Activated T-cell treated with anti-CD3 and anti-CD28 coated beads, Interleukin-2, amount 50 U/mL, for 72 hours (primary cell): ENCODE measurements at places on chromosomes 1 and 21.

GRCh38 chr1:42037161-42037560 lies 116.0 kb upstream of the GUCA2B start:
- DNase-seq = no peak

DNA sequence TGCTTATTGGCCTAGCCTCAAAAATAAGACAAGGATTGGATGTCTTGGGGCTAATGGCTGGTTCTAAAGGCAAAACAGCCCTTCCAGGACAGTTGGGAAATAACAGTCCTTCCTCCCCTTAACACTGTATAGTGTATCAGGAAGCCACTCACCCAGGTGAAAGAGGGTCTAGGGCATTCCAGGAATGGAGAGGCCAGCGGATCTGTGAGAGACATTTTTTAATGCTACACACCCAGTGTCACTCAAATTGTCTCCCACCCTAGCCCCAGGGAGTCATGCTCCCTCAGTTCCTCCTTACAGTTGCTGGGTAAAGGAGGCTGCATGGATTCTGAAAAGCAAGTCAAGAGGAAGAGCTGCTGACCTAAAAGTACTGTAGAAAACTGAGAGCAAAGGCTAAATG lies 24.1 kb upstream of the EXO1 start:
- no peak for DNase-seq

DNA sequence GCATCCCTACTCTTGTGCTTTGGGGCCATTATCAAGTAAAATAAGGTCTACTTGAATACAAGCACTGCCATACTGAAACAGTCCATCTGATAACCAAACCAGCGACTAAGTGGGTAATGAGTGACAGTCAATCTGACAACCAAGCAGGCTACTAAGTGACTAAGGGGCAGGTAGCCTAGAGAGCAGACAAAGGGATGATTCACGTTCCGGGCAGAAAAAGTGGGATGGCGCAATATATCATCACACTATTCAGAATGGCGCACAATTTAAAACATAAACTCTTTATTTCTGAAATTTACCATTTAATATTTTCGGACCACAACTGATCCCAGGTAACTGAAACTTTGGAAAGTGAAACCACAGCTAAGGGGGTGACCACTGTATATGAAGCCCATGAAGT lies 17.7 kb downstream of the NGF start:
- DNase-seq = no peak

DNA sequence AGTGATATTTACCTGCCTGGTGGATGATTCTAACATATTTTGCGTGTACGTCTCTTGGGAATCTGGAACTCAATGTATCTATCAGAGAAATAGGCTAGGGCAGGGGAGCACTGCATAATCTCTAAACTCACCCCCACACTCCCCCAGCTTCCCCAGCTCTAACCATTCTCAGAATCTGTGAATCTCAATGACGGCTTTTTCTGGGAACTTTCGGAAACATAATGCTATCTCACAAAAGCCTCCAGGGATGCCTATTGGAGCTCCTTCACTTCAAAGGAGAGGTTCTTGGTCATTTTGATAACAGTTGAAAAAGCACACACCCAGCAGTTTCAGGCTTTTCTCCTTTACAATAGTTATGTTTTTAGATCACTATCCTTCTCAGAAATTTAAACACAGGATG lies 113.8 kb upstream of the MAGI3 start:
- no peak for DNase-seq

GRCh38 chr1:93180723-93181613 lies at the start of gene CCDC18:
Gene CCDC18 (plus strand): TSS chr1:93180724. CDS start chr1:93183362, 2,638 bp downstream.
- DNase-seq = peak; percentile 66

DNA sequence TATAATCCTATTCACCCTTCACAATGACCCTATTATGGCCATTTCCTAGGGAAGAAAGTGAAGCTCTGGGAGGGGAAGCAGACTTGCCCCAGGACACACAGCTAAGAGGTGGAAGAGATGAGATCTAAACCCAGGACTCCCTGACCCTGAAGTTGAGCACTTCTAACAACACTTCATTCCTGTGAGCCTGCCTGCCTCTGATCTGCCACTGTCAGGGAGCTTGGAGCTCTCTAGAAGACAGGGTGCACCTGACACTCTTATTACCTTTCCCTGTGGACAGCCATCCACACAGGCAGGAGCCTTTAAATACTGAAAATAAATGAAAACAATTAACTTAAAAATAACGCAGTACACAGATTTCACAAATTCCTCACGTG lies 599 bp downstream of the MKNK1 start:
- DNase-seq = no peak

- no peak for DNase-seq
Observed at GRCh38 chr1:190416239-190416638, 61.4 kb downstream of the BRINP3 start.

GRCh38 chr1:94486990-94487389 lies 54.6 kb downstream of the F3 start:
- DNase-seq = no peak

DNA sequence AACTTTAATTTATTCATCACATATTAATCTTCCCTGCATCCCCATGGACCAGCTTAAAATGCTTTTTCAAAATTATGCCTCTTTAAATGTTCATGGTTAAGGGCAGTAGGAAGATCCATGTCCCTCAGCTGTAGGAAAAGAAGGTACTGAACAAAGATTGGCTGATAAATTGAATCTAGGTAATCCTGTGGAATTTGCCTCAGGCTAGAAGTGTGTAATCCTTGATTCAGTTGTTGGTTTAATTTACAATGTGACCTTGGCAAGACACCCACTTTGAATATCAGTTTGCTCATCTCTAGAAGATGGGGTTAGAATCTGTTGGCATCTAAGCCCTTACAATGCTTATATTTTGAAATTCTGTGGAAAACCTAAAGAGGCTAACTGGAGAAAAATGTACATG lies 6.1 kb downstream of the TTC4 start:
- no peak for DNase-seq

GRCh38 chr1:206786212-206786886 lies 14.1 kb upstream of the IL10 start:
- DNase-seq = peak; percentile 29

GRCh38 chr1:54459726-54460191 lies 53.6 kb upstream of the SSBP3 start:
- no peak for DNase-seq

DNA sequence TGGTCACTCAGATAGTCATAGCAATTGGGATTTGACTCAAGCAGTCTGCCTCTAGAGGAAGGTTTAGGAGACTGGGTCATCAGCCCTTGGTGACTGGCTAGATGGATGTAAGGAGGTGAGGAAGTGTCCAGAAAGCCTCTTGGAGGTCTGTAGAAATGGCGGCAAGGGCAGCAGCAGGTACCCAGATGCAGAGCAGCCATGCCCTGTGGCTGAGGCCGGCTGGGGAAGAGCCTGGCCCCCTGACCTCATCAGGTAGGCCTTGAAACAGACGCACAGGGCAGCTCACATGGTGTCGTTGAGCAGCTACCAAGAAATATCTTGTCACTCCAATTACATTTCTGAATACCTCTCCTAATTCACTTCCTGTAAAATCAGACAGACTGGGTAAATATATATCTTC lies 98.2 kb downstream of the DMRTB1 start:
- no peak for DNase-seq

- DNase-seq = no peak
Observed at GRCh38 chr1:119079881-119080280, 60.6 kb downstream of the WARS2 start.

GRCh38 chr1:165259706-165260428 lies 96.6 kb downstream of the LMX1A start:
- DNase-seq = no peak

GRCh38 chr1:34885405-34886247 lies 26.1 kb upstream of the SMIM12 start:
- peak; percentile 69 for DNase-seq

DNA sequence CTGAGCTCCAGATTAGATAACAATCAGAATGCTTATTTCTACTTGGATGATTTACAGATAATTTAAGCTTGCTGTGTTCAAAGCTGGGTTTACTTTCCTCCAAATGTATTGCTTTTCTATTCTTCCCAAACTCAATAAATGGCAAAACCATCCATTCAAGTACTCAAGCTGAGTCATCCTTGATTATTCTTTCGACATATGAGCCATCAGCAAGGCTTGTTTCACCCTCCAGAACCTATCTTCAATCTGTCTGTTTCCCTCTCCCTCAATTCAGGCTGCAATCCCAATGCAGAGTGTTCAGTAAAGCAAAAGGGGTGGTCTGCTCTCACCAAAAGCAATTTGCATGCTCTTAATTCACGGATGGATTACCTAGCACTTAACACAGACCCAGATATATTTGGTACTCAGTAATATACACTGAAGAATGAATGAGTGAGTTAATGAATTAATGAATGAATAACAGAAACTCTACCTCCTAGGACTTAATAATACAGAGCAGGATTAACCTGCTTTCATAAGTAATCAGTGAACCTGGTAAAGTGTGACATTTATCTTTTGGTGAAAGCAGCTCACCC lies 41.9 kb downstream of the DDR2 start:
- DNase-seq = no peak

- no peak for DNase-seq
Observed at GRCh38 chr1:196271212-196271947, 336.9 kb downstream of the KCNT2 start.

- no peak for DNase-seq
Observed at GRCh38 chr1:203036537-203036936, 10.2 kb downstream of the PPFIA4 start.

DNA sequence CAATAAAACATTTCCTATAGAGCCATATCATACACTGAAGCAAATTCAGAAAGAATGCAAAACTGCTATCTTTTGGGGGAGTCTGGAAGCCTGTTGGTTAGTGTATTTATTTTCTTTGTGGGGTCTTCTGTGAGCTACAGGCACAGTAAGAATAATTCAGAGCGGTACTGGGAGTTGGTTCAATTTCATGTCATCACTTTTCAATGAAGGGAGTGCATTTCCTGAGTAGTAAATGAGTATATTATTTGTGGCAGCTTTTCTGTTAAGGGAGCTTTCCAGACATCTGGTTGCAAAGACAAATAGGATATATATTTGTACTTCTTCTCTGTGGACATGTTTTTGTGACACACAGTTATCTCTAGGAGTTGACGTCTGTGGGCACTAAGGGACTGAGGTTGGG lies 130.6 kb downstream of the HUNK start:
- no peak for DNase-seq

- no peak for DNase-seq
Observed at GRCh38 chr1:56225964-56226815, 353.2 kb downstream of the PLPP3 start.

- DNase-seq = no peak
Observed at GRCh38 chr1:107460035-107460434, 319.2 kb downstream of the NTNG1 start.

DNA sequence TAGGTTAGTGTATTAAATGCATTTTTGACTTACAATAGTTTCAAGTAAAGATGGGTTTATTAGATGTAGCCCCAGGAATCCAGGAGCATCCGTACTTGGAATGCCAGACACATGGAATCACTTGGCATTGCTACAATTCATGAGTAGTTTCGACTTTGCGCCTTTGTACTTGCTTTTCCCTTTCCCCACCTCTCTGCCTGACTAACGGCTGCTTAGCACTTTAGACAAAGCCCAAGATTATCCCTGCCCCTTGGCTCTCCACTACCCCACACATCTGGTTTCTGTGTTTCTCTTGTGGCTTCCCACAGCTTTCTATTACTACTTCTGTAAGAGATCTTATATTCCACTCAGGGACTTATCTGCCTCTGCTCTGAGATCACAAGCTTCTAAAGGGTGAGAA lies 397.7 kb upstream of the POU3F1 start:
- no peak for DNase-seq

- DNase-seq = no peak
Observed at GRCh38 chr1:245444945-245445344, 290.2 kb downstream of the KIF26B start.

DNA sequence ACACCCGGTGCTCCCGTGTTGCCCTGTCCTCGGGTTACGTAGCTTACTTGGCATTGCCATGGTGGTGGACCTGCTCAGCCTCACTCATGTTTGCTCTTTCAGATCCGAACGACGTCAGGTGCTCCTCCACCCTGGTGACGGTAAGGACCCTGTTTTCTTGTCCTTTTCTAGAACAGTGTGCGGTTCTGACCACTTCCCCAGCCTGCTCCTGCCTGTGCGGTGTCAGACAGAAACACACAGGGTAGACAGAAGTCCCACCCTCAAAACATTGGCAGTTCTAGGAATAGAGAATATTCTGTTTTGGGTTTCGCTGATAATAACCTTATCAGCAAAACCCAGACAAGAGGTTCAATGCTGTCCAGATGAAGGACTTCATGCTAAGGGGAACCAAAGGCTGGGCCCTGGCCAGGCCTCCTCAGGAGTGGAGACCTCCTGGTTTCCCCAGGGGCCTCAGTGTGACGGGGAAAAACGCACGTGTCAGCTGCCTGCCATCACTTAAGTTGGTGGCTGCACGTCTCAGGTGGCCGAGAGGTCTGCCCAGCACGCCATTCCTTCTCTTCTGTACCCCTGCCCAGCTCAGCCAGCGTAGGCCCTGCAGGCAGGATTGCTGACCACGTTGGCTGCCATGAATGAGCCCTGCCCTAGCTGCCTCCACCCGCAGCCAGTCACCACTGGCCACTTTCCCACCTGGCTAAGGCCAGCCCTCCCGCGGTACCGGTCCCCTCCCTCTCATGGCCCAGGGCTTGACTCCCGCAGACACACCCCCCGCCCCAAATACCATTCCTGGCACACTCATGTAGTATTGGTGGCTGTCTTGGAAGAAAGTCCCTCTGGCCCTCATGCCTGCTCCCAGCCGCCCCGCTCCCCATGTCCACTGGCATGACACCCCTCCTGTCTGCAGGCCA lies 33.6 kb downstream of the SLC37A1 start:
- no peak for DNase-seq

- peak; percentile 91 for DNase-seq
Observed at GRCh38 chr1:8317647-8318381, at the start of gene SLC45A1. Gene SLC45A1 (plus strand): TSS chr1:8318114. CDS start chr1:8324330, 6,216 bp downstream.
